ENCODE measurements at places on chromosomes 3 and 15.
A peak's percentile ranks its signal among the peaks of the same experiment; 100 is the strongest.

GRCh38 chr3:137990427-137990826 is 19.5 kb upstream of the CLDN18 start:
- DNase-seq: no peak

DNA sequence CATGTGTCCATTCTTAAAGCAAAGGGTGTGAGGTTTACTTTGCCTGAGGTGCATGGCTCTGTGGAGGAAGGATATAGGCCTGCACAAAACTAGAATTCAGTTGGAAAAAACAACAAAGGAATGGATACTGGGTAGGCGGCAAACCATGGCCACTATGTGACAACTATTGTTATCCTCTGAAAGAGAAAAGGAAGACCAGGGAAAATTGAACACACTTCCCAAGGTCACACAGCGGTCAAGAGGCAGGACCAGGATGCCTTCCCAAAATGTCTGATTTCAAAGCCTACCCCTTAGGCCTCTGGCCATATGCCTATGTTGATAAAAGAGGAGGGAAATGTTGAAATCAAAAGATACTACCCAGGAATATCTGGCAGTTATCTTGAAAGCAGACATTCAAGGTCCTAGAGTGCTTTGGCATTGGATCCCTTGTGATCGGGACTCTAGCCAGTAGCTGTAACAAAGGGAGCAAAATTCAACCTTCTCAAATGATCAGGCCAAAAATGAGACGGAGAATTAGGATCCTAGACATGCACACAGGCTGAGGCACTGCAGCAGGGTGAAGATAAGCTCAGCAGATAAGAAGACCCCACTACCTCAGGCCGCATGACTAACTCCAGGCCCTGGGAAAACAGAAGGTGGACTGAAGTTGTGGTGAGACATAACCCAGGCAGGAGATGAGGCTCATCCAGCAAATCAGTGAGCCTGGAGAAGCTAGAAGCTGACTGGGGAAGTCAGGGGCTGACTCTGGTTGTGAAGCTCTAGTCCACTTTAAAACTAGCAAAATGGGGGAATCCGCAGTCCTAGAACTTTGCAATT is 292.2 kb downstream of the NEK10 start:
- no peak for DNase-seq

- no peak for DNase-seq
These were observed 198.9 kb upstream of the CBLB start for GRCh38 chr3:106067711-106068110.

GRCh38 chr15:72872066-72872845 is 88.7 kb upstream of the ADPGK start:
- no peak for DNase-seq

GRCh38 chr3:149571381-149571780 is 86.4 kb downstream of the WWTR1 start:
- DNase-seq: no peak

GRCh38 chr3:10328460-10329071 is 7.7 kb upstream of the SEC13 start:
- no peak for DNase-seq

DNA sequence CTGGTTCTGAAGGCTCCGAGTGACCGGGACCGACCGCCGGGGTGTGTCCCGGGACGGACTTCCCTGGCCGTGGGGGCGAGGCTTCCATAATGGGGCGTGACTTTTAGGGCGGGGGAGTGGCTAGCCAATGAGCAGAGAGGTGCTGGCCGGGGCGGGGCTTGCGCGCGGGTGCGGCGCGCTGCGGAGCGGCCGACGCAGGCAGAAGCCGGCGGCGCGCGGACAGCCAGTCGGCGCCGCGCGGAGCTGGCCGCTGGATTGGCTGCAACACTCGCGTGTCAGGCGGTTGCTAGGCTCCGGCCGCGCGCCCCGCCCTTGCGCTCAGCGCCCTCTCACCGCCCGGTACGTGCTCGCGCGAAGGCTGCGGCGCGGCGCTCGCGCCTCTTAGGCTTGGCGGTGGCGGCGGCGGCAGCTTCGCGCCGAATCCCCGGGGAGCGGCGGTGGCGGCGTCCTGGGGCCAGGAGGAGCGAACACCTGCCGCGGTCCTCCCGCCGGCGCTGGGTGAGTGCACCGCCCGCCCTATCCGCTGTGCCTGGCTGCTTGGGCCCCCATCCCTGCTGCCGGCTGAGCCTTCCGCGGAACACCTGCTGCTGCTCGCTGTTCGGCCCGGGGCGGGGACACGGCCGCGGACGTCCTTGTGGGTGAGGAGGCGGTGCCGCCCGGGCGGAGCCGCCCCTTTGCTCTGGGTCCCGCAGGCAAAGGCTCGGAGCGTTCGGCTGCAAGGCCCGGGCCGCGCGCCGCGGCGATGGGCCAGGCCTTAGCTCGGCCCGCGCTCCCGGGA is at the start of gene DAG1:
Gene DAG1 (plus strand): TSS at position 332 of the 778 bp plus-strand sequence. CDS start 40,268 bp downstream, outside the sequence.
- DNase-seq: peak; percentile 97

DNA sequence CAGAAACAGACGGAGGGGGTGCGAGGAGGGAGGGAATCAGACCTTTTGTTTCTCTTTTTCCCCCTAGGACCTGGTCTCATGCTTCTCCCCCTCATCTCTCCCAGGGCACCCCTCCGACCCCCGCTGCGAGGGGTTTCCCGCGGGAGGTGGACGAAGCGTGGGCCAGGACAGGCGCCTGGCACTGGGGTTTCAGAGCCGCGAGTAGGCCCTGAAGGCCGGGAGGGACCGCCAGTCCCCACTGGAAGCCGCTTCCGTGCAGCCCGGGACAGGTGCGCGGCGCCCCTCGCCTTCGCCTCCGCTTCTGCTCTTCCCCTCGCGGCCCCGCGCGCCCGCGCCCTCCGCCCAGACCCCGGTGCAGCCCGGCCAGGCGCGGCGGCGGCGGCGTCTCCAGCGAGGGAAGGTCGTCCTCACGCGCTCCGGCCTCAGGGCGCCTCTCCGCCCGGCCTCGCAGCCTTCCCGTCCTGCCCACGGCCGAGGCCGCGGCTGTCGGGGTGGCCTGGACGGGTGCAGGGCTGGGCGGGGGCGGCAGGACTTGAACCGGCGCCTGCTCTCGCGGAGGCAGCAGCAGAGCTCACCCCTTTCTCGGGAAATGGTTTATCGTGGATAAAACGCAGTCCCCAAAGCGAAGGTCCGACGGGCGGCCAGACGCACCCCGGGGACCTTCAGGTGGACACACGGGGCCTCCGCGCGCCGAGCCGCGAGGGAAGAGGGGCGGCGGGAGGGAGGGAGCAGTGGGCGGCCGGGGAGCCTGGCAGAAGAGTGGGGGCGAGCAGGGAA is 31.5 kb upstream of the ADAMTS17 start:
- DNase-seq: no peak

- no peak for DNase-seq
These were observed 35.2 kb downstream of the TSC22D2 start for GRCh38 chr3:150443331-150443741.

GRCh38 chr3:136671921-136672320 is 80.3 kb downstream of the STAG1 start:
- no peak for DNase-seq

GRCh38 chr15:85831415-85832113 is 36.8 kb upstream of the KLHL25 start:
- DNase-seq: no peak

- DNase-seq: no peak
These were observed 207.7 kb upstream of the TRIM42 start for GRCh38 chr3:140470211-140470610.

- DNase-seq: no peak
These were observed 144.4 kb downstream of the DNAJB8 start for GRCh38 chr3:128322030-128323022.

- DNase-seq: no peak
These were observed 2.7 kb downstream of the FBXO40 start for GRCh38 chr3:121595765-121596406.

- DNase-seq: no peak
These were observed 36.2 kb downstream of the TXNRD3 start for GRCh38 chr3:126618760-126619159.

GRCh38 chr15:33159726-33160453 is 34.6 kb downstream of the FMN1 start:
- no peak for DNase-seq

DNA sequence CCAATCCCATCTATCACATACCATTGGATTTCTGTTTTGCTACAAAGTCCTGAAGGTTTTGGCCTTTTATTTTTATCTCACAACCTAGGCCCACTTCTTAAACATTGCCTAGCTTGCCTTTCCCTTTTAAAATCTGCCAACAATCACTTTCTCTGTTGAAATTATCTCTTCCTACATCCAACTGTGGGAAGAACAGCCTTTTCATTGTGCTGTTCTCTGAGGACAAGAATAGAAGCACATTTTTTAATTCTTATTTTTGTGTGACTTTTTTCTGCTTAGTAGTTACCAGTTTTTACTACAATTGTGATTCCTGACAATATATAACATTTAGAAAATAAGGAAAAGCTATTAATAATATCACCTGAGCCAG is 159.2 kb downstream of the CNTN6 start:
- DNase-seq: no peak

GRCh38 chr3:5729852-5730251 is 542.3 kb downstream of the EDEM1 start:
- no peak for DNase-seq

- DNase-seq: no peak
These were observed 46.0 kb downstream of the TSC22D2 start for GRCh38 chr3:150454085-150454484.

DNA sequence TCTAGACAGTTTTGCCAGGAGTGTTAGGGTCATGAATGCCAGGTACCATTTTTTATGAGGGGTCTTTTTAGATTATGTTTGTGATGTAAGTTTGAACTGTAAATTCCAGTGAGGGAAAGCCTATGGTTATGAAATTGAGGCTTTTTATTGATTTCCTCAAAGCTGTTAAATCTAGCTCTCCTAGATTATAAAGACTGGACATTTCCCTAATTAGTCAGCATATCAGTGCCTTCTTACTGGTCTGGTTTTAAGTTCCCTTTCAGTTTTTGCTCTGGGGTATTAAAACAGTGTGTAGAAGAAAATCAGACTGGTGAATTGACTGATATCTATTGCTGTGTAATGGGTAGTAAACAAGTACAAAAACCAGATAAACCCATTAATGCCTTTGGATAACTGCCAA is 39.2 kb downstream of the LRRC49 start:
- DNase-seq: no peak

- no peak for DNase-seq
These were observed 485.0 kb upstream of the ATP11B start for GRCh38 chr3:182308328-182308727.

GRCh38 chr3:28347374-28348264 is 902 bp upstream of the ZCWPW2 start:
- DNase-seq: no peak

DNA sequence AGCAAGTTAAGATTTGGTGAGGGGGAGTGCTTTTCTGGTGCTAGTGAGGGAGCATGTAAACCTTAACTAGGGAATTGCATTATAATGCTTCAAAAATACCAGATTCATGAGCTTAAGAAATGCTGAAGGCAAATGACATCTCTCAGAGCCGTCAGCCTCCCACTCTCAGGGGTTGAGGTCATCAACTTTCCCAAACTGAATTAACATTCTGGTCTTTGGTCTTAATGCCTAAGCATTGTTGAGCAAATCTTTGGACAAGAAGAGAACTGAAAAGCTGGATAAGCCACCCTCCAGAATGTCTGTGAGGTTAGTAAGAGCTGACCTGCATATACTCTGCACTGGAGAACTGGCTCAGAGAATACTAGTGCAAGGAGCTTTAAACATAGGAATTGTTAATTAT is 124.9 kb upstream of the GAP43 start:
- DNase-seq: no peak

GRCh38 chr3:56706629-56707028 is 23.6 kb upstream of the TASOR start:
- DNase-seq: no peak

DNA sequence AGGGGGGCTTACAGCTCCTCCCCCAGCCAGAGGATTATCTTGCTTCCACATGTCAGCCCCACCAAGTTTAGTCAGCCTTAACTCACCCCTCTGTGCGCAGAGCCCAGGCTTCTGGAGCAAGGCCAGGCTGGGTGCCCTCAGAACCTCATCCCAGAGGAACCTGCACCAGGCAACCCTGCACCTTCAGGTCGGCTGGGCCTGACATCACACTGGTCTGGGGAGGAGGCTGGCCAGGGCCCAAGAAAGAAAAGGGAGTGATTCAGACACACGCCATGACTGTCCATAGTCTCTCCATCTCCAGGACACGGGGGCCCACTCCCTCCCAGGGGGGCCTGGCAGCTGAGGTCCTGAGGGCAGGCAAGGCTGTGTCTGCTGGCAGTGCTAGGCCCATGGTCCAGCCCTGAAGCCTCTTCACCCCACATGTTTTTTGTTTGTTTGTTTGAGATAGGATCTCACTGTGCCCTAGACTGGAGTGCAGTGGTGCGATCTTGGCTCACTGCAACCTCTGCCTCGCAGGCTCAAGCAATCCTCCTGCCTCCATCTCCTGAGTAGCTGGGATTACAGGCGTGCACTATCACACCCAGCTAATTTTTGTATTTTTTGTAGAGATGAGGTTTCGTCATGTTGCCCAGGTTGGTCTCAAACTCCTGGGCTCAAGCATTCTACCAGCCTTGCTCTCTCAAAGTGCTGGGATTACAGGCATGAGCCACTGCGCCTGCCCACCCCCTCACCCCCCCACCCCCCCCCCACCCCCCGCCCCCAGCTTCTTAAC is 11.1 kb downstream of the TNK2 start:
- DNase-seq: no peak

- DNase-seq: no peak
These were observed 25.2 kb downstream of the TSEN2 start for GRCh38 chr3:12509466-12509865.

GRCh38 chr3:110506890-110507289 is 564.7 kb upstream of the NECTIN3 start:
- DNase-seq: no peak

GRCh38 chr15:56356616-56357015 is 8.6 kb upstream of the TEX9 start:
- DNase-seq: peak; percentile 35

- DNase-seq: no peak
These were observed 854.2 kb downstream of the SI start for GRCh38 chr3:164224126-164224525.

- peak; percentile 47 for DNase-seq
These were observed 8.8 kb downstream of the NEK10 start for GRCh38 chr3:27360113-27361078.

GRCh38 chr3:22989716-22990115 is 213.4 kb upstream of the UBE2E2 start:
- DNase-seq: no peak

DNA sequence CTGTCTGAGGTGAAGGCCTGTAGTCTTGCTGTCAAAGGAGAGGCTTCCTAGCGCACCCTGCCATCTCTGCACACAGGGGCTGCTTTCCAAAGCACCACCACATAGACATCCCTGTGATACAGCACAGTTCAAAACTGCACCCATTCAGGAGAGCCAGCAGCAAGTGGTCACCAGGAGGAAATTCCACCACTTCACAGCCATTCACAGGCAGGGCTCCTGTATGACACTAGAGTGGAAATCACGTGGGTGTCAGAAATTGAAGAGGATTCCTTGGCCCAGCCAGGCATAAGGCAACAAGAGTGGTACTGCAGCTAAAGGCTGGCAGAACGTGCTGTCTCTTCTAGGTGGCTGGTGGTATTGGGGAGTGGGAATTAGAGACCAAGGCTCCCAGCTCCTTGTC is 102.8 kb downstream of the RFTN1 start:
- DNase-seq: no peak

DNA sequence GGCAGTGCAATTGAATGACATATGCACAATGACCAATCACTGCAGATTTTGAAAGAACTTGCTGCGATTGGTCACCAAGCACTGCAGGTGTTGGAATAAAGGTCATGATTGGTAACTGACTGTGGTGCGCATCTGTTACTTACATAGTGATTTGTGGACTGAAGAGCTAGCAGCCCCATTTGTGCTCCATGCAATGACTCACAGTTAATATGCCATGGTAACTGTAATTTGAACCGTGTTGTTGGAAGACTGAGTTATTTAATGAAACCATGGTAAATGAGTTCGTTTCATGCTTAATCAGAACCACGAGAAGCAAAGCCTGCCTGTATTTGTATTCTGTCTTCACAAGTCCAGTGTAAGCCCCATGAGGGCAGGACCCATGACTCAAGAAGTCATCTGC is 220.5 kb downstream of the TJP1 start:
- DNase-seq: no peak

Data from LoVo (cell line).